NCI-H460 (cell line): ENCODE measurements at places on chromosomes 6 and 20. TPM values are rescaled to one million over a fixed set of nuclear protein-coding genes. Genes with fewer than 3 reads are reported as not detected.

The GPX5 gene
- not detected in 2 replicates for total RNA-seq

The NQO2 gene
- total RNA-seq, result 171 and 185 TPM in 2 replicates

The SLC4A11 gene
- total RNA-seq, result 65.8 and 71.0 TPM in 2 replicates

The TRIM10 gene
- total RNA-seq, result not detected in 2 replicates

- DNase-seq, result no peak
These were observed 169.8 kb downstream of the ERMARD start for GRCh38 chr6:169921217-169921616.

DNA sequence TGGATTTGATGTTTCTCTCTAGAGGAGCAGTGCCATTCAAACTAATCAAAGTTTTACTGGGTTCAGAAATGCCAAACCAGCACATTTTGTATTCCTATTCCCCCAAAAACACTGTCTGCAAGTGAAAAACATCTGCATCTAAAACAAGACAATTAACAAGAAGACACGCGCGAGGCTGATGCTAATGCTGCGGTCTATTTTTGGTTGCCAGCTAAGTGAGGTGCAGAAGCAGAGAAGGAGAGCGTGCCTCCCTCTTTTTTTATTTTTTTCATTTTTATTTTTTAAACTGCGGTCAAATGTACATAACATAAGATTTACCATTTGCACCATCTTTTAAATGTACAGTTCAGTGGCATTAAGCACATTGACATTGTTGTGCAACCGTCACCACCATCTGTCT lies 641.1 kb downstream of the DHX35 start:
- no peak for DNase-seq

DNA sequence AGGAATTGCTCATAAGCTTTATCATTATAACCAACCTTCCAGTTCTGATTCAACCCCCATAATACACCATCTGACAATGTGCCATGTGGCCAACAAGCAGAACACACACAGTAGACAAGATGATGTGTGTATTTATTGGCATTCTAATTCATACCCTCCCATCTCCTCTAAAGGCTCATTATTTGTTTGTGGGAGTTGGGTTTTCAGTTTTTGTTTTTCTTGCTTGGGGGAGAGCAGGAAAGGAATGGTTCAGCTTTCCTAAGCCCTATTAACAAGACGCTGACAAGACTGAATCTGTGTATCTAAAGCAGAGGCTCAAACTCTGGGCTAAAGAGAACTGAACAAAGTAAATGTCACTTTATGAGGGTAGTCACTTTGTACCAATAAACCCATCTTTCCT lies 36.8 kb downstream of the EPB41L2 start:
- DNase-seq, result no peak

GRCh38 chr6:34515473-34516387 lies 40.4 kb downstream of the SPDEF start:
- no peak for DNase-seq

DNA sequence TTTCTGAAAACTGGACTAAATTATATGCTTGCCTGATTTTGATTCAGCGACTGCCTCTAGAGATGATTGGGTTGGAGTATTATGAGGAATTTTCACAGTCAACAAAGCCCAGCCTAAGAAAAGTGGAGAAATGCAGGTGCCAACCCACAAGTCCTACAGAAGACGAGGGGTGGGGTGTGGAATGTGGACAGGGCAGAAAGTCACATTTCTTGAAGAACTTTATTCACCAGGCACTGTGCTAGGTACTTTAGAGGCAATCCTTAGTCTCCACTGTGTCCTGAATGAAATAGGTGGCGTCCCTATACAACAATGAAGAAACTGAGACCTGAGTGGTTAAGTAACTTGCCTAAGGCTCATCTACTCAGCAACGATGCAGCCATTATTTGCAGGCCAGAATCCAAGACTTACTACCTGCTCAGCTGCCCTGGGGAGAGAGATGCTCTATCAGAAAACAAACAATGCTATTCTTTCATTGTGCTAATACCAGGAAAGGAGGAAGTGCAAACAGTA lies 106.3 kb downstream of the RNF144B start:
- no peak for DNase-seq

- DNase-seq, result no peak
These were observed 3.3 kb downstream of the KCNS1 start for GRCh38 chr20:45097485-45098102.
